ENCODE measurements at places on chromosomes 4 and X. TPM values are rescaled to one million over a fixed set of nuclear protein-coding genes. Genes with fewer than 3 reads are reported as not detected.

Gene SYNPO2
- total RNA-seq: 0.44 TPM

Gene FAT4
- total RNA-seq: 31.2 TPM

Gene GPR173
- 4.0 TPM for total RNA-seq

Gene S100P
- total RNA-seq: 0.06 TPM

Gene FUNDC1
- total RNA-seq: 6.8 TPM

Gene AIFM1
- total RNA-seq: 17.2 TPM

Gene FGG
- not detected for total RNA-seq

Gene VGLL1
- total RNA-seq: not detected

Gene GPC3
- not detected for total RNA-seq

Gene VCX3B
- total RNA-seq: not detected

Gene ANOS1
- total RNA-seq: 0.32 TPM

Gene CPEB2
- total RNA-seq: 17.1 TPM

Gene MAGEA10
- not detected for total RNA-seq

Gene CSN2
- total RNA-seq: not detected

Gene MGAT4D
- not detected for total RNA-seq

Gene CSAG3
- not detected for total RNA-seq

Gene RBMXL3
- not detected for total RNA-seq

Gene JADE1
- 17.9 TPM for total RNA-seq

Gene CTAG1B
- total RNA-seq: not detected

Gene HEPH
- 0.16 TPM for total RNA-seq

Gene HGFAC
- 0.19 TPM for total RNA-seq

Gene SH3TC1
- total RNA-seq: 156 TPM

Gene COX7B2
- total RNA-seq: not detected

Gene CPZ
- under 0.01 TPM for total RNA-seq

Gene SLITRK4
- total RNA-seq: 2.9 TPM

Gene ADH1C
- total RNA-seq: not detected

Gene CXCL8
- total RNA-seq: 18.1 TPM

Gene PPARGC1A
- total RNA-seq: 1.0 TPM

Gene HERC5
- total RNA-seq: 4.0 TPM

Gene COX18
- 14.0 TPM for total RNA-seq

Gene RASL11B
- not detected for total RNA-seq

Gene ZAR1
- total RNA-seq: not detected

Gene AREG
- total RNA-seq: 0.32 TPM

Gene TCP11X1
- not detected for total RNA-seq

Gene DOCK11
- total RNA-seq: 0.13 TPM

Gene CYTL1
- total RNA-seq: 29.2 TPM

Gene GLRA2
- total RNA-seq: not detected

Gene CABS1
- total RNA-seq: not detected

Gene ASIC5
- total RNA-seq: not detected

Gene EPGN
- total RNA-seq: not detected

Measured in bladder microvascular endothelial cell (primary cell).